Activated naive CD8-positive, alpha-beta T cell treated with anti-CD3 and anti-CD28 coated beads, Interleukin-2, amount 50 U/mL, for 16 hours (primary cell): ENCODE measurements at places on chromosomes 11 and 22.

DNA sequence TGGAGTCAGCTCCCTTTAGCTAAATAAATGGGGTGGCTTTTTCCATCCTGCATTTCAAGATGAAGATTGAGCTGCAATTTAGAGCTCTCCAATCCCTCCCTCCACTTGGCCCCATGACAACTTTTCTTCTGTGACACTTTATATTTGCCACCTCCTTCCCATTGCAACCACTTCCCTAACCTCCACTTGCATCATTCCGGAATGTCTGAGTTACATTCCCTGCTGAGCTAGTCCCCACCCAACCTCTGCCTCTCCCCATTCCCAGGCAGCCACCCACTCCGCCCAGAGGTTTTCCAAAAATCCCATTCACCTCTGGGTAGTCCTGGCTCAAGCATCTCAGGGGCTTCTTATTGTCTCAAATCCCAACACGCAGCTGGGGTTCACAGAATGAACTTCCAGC lies 24.7 kb downstream of the PC start:
- DNase-seq: no peak

GRCh38 chr11:131980888-131981668 lies 610.7 kb downstream of the NTM start:
- no peak for DNase-seq

GRCh38 chr11:128523641-128524040 lies 63.7 kb downstream of the ETS1 start:
- DNase-seq: no peak

DNA sequence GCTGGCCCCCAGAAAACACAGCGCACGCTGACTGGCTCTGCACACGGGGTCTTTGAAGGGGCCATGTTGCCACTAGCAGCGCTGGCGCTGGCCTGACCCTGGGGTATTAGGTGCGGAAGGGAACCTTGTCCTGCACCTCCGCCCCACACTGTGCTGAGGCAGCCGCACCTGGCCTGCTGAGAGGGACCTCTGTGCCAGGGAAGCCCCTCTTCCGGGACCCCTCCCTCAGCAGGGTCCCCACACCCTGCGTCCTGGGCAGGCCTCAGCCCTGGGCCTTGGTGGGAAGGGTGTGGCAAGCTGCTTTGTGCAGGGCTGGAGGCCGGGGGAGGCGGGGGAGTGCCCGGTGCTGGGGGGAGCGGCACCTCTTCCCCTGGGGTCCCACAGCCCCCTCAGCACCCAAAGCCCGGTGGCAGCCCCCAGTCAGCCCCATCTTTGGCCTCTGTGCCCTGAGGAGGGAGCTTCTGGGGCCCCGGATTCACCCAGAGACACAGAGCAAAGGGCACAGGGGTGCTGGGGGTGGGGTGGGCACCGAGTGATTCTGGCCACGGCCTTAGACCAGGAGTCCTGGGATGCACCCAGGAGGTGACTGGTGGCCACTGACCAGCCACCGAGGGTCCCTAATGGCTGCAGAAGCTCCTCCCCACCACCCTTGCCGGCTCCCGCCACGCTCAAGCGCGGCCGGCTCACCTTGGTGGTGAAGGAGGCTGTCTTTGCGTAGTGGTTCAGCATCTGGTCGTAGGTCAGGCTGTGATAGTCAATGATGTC lies 11.4 kb downstream of the TTLL8 start:
- no peak for DNase-seq

GRCh38 chr11:57786436-57786835 lies 24.8 kb downstream of the CTNND1 start:
- no peak for DNase-seq

DNA sequence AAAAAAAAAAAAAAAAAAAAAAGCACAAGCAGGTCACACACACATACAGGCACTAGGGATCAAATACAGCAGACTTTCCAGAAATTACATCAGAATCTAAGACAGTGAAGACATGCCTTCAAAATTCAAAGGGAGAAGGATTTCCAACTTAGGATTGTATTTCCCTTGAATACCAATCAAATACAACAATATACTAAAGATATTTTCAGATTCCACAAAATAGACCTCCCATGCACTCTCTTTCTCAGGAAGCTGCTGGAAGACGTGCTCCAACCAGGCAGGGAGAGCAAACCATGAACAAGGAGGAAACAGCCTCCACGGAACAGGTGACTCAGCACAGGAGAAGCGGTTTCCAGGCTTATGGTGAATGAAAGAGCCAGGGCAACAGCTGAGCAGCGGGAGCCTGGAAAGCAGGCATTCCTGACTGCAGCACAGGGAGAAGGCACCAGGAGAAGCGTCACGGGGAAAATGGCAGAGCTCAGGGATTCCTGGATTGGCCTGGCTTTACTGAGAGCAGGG lies 32.0 kb downstream of the TMEM184B start:
- DNase-seq: no peak

DNA sequence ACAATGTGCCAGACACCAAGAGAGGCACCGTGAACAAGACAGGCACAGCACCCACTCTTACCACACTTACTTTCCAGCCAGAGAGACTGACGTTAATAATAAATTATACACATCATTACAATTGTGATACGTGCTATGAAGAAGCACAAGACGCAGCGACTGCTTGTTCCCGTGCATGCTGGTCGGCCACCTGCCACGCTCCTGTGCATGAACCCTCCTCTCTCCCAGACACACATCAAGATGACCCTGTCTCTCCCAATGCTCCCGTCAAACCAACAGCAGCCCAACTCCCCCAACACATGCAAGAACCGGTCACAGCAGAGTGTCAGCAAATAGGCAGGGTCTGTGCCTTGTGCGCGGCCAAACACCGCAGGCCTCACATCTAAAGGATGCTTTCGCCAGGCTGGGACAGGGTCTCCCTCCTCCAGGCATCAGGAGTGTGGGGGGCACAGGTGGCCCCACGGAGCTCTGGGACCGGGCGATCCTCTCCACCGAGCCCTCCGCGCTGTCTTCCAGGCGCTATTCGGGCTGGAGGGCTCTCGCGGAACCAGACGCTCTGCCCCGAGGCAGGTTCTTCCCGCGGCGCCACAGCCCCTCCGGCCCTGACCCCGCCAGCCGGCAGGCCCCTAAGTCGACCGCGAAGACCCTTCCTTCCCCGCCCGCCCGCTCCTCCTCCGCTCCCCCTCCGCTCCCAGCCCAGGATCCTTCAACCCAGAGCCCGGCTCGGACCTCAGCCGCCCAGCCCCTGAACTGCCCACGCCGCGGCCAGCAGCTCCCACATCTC lies 533 bp downstream of the SERGEF start:
- DNase-seq: no peak

GRCh38 chr11:11998091-11998781 lies 10.2 kb downstream of the DKK3 start:
- DNase-seq: no peak

GRCh38 chr11:133832096-133832990 lies 13.0 kb downstream of the SPATA19 start:
- DNase-seq: no peak

DNA sequence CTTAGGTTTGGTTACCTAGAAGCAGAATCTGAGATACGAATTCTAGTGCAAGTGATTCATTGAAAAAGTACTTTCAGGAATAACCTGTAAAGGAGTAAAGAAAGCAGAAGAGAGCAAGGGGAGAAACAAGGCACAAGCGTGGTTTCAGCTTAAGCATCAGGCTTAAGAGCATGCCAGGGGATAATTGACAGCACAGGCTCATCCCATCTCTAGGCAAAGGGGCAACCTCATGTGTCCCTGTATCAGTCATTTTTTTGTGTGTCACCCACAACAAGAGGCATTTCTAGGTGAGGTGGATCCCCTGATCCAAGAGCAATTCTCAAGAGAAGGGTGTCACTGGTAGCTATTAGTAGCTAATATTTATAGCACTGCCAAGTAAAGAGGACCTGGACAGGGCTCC lies 8.0 kb downstream of the PATE2 start:
- DNase-seq: no peak

- DNase-seq: no peak
Measured at GRCh38 chr22:17814830-17815229, 40.6 kb upstream of the BID start.

DNA sequence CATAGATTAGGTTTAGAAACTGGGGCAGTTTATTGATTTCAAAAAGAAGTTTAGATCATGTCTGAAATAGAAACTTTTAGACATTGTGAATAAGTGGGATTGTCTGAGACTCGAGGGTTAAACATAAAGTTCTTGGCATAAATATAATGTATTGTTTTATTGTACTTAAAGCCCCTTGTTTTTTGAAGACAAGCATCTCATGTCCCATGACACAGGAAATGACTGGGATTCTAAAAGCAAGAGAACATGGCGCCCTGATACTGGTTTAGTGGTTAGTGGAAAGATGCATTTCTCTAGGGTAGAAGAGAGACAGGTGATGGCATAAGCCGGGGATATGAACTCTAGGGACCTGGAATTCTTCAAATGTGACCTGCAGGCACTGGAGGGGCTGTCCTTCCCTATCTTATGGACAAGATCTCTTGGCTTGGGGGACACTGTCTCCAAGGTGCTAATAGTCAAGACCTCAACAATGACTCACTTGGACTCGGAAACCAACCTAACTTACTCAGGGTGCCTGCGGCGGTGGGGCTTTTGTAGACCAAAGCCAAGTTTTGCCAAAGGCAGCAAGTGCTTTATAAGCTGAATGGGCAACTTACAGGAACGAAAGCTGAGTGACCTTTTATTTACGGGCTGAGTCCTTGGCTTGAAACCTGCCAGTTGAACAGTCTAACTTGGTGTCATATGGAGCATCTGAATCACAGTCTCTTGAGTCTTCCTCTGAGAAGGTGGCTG lies 48.2 kb downstream of the UBASH3B start:
- no peak for DNase-seq

- DNase-seq: no peak
Measured at GRCh38 chr11:85672105-85672902, 7.4 kb upstream of the CREBZF start.

- DNase-seq: no peak
Measured at GRCh38 chr11:15278128-15278527, 163.4 kb downstream of the INSC start.

DNA sequence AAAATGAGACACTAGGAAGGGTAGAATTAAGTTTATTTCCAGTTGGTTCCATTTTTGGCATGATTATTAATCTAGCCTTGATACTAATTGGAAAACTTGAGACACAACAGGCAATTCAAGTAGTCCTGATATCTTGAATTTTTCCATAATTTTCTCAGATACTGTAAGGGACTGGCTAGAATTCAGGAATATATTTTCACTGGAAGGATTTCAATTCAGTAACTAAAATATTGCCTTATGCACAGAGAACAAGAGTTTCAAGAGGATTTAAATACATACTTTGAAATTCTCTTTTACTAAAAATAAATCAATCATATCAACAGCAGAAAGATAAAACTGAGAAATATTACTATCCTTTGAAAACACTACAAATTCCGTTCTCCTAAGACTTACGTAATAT lies 632.9 kb downstream of the LRRC4C start:
- no peak for DNase-seq

DNA sequence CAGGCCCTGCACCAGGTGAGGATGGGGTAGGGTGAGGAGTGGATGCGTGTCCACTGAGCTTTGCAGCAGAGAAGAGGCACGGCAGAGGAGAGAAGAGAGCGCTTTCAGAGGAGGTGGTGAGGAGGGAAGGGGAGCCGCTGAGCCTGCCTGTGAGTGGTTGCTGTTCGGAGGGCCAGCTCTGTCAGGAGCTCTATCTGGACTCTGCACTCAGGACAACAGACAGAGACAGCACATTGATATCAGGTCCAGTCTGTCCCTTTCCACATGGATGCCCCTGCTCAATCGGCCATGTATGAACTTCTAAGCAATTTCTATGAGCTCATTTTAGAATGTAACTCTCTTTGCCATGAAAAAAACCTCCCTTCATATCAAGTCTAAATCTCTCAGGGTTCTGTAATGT lies 158.6 kb downstream of the KIRREL3 start:
- DNase-seq: no peak

DNA sequence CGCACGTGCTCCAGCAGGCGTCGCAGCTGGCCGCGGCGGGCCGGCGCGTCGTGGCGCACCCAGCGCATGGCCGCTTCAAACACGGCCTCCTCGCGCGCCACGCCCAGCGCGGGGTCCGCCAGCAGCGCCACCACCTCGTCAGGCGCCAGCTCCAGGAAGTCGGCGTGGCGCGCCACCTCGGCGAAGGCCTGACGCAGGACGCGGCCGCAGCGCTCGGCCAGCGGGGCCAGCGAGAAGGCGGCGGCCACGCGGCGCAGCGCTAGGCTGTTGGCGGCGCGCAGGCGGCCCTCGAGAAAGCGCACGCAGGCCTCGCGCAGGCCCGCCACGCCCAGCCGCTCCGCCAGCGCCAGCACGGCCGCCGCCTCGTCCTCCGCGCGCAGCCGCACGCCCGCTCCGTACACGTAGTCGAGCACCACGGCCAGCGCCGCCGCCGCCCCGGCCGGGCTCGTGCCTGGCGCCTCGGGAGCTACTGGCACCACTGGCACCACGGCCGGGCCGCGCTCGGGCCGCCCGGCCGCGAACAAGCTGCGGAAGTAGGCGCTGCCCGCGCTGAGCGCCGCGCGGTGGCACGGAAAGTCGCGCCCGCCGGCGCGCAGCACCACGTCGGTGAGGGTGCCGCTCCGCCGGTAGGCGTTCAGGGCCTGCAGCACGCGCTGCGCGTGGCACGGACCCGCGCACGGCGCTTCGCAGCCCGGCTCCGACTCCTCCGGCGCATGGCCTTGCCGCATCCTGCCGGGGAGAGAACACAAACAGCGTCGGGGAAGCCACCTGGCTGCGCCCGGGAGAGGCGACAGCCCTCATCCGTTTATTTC lies 2.9 kb downstream of the KLHL35 start:
- peak; percentile 18 for DNase-seq
